ENCODE measurements at places on chromosomes 1 and 21. TPM values are rescaled to one million over a fixed set of nuclear protein-coding genes. Genes with fewer than 3 reads are reported as not detected.
A peak's percentile ranks its signal among the peaks of the same experiment; 100 is the strongest.

GRCh38 chr1:212109728-212110127 lies 74.2 kb downstream of the DTL start:
- ATAC-seq: no peak

DNA sequence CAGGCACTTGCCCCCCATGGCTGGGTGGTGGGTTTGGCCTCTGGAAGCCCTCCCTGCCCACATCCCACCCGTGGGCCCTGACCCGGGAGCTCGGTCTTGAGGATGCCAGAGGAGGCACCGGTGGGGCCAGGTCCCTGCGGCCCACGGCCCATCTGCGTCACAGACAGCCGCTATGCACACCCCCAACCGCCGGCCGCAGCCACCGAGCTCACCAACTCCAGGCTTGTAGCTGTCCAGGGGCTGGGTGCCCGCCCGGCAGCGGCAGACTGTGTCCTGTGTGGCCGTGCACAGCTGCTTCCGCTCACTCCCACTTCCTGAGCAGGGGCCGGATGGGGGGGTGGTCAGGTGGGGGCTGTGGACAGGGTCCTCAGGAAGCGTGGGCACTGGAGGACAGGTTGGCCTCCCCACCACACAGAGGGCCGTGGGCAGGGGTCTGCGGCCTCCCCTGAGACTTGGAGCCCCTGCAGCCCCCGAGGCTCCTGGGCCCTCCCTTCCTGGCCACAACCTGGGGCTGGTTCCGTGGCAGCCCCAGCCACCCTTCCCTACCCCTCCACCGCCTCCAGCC lies 1.1 kb downstream of the TNFRSF4 start:
- ATAC-seq: peak; percentile 15

DNA sequence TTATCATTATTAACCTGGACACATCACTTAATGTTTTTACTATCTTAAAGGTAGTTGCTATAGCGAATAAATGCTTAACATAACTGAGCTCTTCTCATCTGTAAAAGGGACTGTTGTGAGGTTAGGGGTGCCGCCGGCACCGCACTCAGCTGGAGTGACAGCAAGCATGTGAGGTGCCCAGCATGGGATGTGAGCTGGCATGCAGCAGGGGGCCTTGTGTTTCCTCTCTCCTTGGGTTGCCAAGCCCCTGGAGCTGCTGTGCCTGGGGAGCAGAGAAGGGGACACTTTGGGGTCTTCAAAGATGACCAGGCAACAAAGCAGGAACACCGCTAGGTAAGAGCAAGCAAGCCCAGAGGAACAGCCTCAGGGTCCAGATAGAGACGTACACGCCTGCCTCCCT lies 2.1 kb upstream of the ZC3H12A start:
- no peak for ATAC-seq

The DIO1 gene
- total RNA-seq: not detected

GRCh38 chr1:47519971-47520370 lies 82.1 kb downstream of the FOXD2 start:
- ATAC-seq: no peak

- ATAC-seq: no peak
These were observed 96.8 kb downstream of the INTS7 start for GRCh38 chr1:211938561-211938997.

- peak; percentile 6 for ATAC-seq
These were observed 13.3 kb upstream of the SAMD11 start for GRCh38 chr1:910311-910880.

- ATAC-seq: no peak
These were observed 29.0 kb downstream of the SIM2 start for GRCh38 chr21:36727866-36728265.

GRCh38 chr1:113106910-113107309 lies 33.9 kb downstream of the LRIG2 start:
- no peak for ATAC-seq

DNA sequence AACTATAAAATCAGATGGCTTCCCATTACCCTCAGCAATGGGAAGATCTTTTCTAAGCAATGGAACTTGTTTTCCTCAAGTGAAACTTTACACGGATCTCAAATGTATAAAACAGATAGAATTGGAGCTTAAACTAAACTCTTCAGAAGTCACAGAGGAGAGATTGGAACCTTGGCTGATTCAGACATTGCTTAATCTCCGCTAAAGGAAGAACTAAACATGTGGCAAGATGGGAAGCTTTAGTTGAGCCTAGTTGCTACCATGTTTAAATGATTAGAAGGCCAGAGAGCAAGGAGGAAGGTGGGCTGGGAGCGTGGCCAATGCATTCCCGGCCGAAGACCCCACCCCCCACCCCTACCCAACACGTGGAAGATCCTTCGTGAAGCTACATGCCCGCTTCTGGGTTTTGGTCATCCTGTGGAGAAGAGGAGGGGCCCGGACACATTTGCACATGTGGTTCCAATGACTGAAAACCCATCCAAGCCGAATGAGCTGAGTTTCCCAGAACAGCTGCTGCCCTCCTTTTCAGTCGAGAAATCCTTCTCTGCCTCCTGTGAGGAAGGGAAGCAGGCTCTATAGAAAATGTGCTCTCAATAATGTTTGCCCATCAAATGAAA lies 164.3 kb downstream of the MIS18A start:
- no peak for ATAC-seq

- no peak for ATAC-seq
These were observed 3.3 kb downstream of the CD46 start for GRCh38 chr1:207754974-207755700.

The KCNT2 gene
- total RNA-seq: 0.20 TPM

The PPOX gene
- total RNA-seq: 10.4 TPM

The LEMD1 gene
- 6.1 TPM for total RNA-seq

GRCh38 chr1:229624521-229625070 lies 1.3 kb downstream of the TAF5L start:
- no peak for ATAC-seq

The GTF2B gene
- total RNA-seq: 15.4 TPM

GRCh38 chr1:79982211-79982610 lies 975.7 kb upstream of the ADGRL4 start:
- no peak for ATAC-seq

DNA sequence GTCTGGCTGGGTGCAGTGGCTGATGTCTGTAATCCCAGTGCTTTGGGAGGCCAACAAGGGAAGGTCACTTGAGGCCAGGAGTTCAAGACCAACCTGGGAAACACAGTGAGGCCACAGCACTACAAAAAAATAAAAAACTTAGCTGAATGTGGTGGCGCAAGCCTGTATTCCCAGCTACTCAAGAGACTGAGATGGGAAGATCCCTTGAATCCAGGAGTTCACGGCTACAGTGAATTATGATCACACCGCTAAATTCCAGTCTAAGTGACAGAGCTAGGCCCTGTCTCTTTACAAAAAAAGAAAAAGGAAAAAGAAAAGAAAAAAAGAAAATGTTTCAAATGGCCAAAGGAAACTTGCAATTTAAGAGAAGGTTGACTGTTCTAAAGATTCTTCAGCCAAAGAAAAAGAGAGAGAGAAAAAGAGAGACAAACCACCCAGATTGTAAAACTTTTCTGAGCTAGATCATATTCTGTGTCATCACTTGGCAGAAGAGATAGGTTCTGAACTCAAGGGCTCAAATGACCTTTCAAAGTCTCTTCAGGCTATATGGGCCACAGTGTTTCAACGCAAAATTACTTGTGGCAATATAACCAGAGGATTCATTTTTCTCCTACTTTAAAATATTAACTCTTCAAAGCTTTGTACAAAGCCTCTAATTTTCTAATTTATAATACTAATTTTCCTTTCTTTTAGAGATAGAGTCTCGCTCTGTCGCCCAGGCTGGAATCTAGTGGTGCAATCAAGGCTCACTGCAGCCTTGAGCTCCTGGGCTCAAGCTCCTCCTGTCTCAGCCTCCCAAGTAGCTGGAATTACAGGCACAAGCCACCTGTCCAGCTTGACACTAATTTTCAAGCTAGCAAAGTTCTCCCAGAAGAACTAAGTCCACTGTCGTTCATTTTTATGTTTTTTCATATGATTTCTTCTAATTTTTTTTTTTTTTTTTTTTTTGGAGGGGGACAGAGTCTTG lies 20.5 kb downstream of the ARID4B start:
- ATAC-seq: no peak

The BCAN gene
- not detected for total RNA-seq

The ASPM gene
- 13.4 TPM for total RNA-seq

The ARHGAP29 gene
- 2.4 TPM for total RNA-seq

- ATAC-seq: no peak
These were observed 25.0 kb downstream of the SRSF4 start for GRCh38 chr1:29156543-29157268.

The SPRR4 gene
- total RNA-seq: not detected

- no peak for ATAC-seq
These were observed 14.2 kb downstream of the C8A start for GRCh38 chr1:56868761-56869160.

DNA sequence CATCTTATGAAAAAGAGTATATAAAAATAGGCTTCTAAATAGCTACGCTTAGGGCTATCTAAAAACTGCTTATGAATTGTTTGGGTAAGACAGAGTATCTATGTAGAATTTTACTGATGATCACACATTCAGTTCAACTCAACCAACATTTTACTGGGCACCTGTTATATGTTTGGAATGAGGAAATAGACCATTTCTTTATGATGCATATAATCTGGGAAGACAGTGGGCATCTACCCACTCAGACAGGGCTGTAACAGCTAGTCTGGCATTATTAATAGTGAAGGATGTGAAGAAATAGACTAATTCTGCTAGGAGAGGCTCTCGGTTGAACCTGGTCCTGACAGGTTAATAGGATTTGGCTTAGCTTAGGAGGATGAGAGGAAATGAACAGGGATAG lies 56.9 kb downstream of the TIAM1 start:
- no peak for ATAC-seq

DNA sequence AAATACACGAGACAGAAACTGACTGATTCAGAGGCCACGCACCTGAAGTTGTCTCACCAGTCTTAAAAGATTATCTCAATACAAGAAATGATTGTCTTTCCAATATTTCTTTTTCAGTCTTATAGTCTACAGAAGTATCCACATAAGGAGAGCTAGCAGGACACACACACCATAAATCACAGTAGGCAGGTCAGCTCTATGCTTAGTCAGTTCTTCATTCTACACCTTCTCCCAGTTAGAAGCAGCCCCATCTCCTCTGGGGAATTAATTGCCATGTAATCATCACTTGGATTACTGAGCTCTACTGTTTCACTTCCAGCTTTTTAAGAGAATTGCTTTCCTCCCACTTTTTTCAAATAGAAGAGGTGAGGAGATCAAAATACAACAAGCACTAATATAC lies 59.6 kb downstream of the SMYD3 start:
- ATAC-seq: no peak

The ELAVL4 gene
- not detected for total RNA-seq

DNA sequence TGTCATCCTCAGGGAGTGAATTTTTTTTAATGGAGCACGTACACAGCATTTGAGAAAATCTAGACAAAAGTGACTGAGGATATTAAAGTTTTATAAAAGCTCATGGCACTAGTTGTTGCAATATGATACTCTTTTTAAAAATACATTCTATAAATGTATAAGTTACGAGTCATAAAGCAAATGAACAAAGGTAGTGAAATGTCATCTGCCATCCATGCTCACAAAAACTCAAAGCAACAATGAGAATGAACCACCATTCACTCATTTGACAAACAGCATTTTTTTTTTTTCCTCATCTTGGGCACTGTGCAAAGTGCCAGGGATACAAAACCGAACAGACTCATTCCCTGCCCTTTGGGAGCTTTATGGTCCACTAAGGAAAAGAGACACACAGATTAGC lies 38.7 kb downstream of the GPR137B start:
- no peak for ATAC-seq

The FTCD gene
- total RNA-seq: 0.36 TPM

The MYCL gene
- total RNA-seq: 16.9 TPM

- ATAC-seq: no peak
These were observed 243.0 kb downstream of the TRABD2B start for GRCh38 chr1:47754221-47754620.

DNA sequence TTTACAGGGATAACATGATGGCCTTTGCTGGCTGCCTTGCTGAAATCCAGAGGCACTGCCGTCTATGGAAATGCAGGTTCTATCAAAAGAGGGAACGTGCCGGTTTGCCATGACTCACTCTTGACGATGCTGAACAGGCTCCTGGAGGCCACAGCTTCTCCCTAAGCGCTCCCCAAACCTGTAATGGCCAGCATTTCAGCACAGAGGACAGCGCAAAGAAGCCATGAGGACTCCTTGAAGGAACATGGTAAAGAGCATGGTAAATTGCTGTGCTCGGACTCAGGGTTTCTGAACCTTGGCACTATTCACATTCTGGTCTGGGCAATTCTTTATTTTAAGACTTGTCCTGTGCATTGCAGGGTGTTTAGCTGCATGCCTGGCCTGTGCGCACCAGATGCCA lies 217.5 kb downstream of the CAMTA1 start:
- no peak for ATAC-seq

- no peak for ATAC-seq
These were observed 422.6 kb downstream of the AMY1C start for GRCh38 chr1:104172243-104172681.

DNA sequence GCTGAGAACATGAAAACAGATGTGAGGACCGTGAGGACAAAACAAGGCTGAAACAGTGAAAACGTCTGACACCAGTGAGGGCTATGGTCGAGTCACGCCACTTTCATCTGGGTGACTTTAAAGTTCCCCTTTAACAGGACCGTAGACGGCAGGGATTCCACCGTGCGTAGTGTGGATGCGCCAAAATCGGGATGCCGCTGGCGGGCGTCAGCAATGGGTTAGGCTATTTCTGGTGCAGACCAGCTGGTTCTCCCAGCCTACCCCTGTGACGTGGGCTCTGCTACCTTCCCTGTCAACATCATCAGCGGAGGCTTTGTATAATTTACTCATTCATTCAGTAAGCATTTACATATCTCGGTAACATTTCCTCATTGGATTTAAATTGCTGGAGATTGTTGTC lies 246.6 kb upstream of the AJAP1 start:
- ATAC-seq: no peak

DNA sequence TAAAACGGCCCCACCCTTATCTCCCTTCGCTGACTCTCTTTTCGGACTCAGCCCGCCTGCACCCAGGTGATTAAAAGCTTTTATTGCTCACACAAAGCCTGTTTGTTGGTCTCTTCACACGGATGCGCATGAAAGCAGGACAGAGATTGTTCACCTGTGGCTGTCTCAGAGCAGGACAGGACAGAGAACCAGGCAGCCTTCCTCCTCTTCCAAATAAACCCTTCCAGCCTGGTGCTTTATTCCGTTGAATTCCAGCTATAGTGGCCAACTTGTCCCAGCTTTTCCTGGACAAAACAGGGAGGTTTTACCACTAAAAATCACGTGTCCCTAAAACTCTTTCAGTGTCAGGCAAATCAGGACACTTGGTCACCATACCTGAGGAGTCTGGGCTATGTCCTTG lies 9.5 kb upstream of the DMRTB1 start:
- ATAC-seq: no peak

Measured in esophagus mucosa (tissue), 1 donor.